Activated CD4-positive, CD25-positive, alpha-beta regulatory T cell treated with anti-CD3 and anti-CD28 coated beads, Interleukin-2, amount 50 U/mL, for 72 hours (primary cell): ENCODE measurements at places on chromosomes 13 and 19.

- no peak for DNase-seq
These were observed 12.1 kb downstream of the NFILZ start for GRCh38 chr19:8642561-8642960.

DNA sequence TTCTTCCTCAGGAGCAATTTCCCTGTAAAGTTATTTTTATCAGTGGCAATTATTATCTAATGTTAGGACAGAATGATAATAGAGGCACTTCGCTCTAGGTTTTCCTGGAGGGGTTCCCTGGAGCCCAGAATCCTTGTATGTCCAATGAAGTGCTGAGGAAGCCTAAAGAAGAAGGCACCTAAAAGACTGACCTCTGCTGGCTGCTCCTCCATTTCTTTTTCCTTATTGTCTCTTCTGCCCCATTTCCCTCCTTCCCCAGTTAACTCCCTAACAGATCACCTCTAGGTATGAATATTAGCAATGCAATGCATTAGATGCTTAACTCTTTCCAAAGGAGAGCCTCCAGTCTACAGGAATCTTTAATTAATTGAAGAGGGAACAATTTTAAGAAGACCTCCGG is 985.4 kb downstream of the DIAPH3 start:
- DNase-seq: no peak

GRCh38 chr13:109781384-109782065 is 4.9 kb downstream of the IRS2 start:
- DNase-seq: no peak

GRCh38 chr19:54451331-54451871 is 2.4 kb downstream of the LENG8 start:
- no peak for DNase-seq

- DNase-seq: peak; percentile 39
These were observed 1.7 kb downstream of the KLK4 start for GRCh38 chr19:50909240-50910070.

DNA sequence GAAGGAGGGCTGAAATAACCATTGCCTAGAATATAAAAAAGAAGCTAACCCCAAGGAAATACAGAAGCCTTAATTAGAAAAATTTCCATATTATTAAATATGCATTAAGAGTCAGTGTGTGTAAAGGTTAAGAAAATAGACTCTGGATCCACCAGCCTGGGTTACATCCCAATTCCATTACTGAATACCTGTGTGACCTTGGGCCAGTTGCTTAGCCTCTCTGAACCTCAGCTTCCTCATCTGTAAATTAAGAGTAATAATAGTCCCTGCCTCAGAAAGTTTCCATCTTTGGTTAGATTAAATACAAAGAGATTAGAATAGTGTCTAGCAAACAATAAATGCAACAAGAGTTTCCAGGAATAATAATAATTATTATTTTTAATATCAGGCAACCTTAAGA is 54.5 kb downstream of the ATP7B start:
- no peak for DNase-seq

- DNase-seq: no peak
These were observed 4.9 kb downstream of the ETFB start for GRCh38 chr19:51361239-51361638.

DNA sequence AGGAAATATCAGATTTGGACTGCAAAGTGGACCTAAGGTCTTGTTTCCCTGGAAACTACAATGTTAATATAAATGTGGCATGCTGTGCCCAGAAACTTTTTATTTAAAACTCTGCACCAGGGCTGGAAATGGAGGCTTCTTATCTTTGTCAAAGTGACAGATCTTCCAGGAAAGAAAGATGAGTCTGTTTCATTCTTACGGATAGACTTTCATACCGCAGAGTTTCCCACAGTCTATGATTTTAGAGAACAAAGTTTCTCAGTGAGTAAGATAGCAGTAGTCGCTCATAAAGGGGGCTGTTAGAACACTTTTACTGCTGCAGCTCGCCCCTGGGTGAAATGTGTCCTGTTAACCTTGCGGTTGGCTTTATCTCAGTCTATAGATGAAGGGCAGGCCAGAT is 6.7 kb downstream of the CLEC11A start:
- no peak for DNase-seq

DNA sequence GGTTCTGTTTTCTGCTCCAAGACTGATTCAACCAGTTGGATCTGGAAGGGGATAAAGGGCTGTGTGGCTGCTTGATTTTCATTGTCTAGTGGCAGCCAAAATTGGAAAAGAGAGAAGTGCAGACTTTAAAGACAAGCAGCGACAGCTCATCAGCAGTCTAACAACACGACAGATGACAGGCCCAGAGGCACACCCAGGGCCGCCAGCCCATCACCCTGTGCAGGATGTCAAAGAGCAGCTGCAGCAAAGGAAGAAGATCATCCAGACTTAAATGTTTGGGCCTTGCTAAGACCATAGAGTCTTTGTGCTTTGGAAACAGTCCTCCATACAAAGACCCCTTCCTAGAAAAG is 421.0 kb upstream of the KLF12 start:
- DNase-seq: no peak

GRCh38 chr19:55591555-55591954 is 7.8 kb downstream of the FIZ1 start:
- no peak for DNase-seq

GRCh38 chr19:18832306-18833140 is 764 bp downstream of the UPF1 start:
- DNase-seq: no peak

GRCh38 chr13:33369073-33369472 is 83.5 kb upstream of the STARD13 start:
- no peak for DNase-seq

- no peak for DNase-seq
These were observed 126.1 kb downstream of the KDM4B start for GRCh38 chr19:5094768-5095567.

- no peak for DNase-seq
These were observed 40.5 kb downstream of the DZIP1 start for GRCh38 chr13:95603887-95604555.

DNA sequence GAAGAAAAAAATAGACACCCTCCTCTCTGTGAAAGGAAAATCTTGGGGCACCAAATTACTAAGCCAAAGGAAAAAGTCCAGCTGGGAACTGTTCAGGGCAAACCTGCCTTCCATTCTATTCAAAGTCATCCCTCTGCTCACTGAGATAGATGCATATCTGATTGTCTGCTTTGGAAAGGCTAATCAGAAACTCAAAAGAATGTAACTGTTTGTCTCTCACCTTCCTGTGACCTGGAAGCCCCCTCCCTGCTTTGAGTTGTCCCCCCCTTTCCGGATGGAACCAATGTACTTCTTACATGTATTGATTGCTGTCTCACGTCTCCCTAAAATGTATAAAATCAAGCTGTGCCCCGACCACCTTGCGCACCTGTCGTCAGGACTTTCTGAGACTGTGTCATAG is 216.0 kb upstream of the SOX1 start:
- no peak for DNase-seq

DNA sequence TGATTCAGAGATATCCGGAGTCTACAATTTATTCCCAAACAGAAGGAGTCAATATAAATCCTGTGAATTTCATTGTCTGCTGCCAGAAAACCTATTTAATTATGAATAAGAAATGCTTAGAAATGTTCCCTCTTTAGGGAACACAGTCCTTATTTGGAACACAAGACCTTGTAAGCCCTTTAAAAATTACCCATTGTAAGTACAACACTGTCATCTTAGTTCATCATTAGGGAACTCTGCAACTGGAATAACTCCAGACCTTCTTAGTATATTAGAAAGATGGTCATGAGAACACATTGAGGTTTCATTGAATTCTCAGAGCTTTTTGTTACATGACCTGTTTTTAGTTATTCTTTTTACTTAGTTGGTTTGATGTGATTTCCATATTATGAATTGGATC is 548.5 kb upstream of the KLF12 start:
- DNase-seq: no peak

GRCh38 chr19:52094526-52095130 is 937 bp downstream of the ZNF841 start:
- DNase-seq: no peak

DNA sequence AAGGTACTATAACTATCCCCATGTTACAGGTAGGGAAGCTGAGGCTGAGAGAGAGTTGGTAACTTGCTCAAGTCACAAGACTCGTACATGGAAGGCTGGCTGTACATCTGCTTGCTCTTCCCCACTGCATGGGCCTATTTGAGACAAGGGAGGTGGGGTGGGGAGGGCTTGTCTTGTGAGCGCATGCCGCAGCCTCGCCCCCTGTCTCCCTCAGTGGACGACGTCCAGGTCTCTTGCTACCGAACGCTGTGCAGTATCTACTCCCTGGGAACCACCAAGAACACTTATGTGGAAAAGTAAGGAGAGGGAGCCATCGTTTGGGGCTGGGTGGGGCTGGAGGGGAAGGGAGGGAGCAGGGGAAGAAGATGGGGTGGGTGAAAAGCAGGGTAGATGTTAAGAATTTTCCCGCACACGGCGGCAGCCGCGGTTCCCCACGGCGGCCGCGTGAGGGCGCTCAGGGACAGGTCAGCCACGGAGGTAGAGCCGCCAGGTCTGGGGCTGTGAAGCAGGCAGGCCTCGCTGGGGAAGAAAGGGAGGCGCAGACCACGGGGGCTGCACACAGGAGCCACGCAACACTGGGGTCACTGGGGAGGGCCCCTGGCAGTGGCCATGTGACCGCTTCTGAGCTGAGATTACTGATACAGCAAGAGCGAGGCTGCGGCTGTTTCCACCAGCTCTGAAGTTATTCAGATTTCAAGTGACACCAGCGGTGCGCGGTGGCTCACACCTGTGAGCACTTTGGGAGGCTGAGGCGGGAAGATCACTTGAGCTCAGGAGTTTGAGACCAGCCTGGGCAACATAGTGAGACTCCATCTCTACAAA is 81.5 kb downstream of the RYR1 start:
- DNase-seq: peak; percentile 86

DNA sequence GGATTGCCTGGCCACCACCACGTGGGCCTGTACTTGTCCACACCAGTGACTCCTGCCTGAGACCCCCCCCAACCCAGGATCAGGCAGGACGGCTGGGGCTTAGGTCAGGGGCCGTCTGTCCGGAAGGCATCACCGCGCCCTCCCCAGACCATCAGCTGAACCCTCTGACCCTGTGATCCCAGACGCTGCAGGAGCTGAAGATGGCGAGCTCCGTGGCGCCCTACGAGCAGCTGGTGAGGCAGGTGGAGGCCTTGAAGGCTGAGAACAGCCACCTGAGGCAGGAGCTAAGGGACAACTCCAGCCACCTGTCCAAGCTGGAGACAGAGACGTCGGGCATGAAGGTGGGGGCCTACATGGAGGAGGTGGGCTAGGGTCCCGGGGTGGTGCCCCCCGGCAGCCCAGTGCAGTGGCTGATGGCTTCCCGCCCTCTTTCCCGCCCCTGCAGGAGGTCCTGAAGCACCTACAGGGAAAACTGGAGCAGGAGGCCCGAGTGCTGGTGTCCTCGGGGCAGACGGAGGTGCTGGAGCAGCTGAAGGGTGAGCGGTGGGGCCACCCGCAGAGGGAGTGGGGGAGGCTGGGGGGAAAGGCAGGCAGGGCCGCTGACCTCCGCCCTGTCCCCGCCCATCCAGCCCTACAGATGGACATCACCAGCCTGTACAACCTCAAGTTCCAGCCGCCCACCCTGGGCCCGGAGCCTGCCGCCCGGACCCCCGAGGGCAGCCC is 3.0 kb downstream of the APC2 start:
- no peak for DNase-seq

- DNase-seq: no peak
These were observed 61.1 kb upstream of the FAM216B start for GRCh38 chr13:42720113-42720857.

- DNase-seq: no peak
These were observed 3.5 kb downstream of the MAP4K1 start for GRCh38 chr19:38614289-38614688.

DNA sequence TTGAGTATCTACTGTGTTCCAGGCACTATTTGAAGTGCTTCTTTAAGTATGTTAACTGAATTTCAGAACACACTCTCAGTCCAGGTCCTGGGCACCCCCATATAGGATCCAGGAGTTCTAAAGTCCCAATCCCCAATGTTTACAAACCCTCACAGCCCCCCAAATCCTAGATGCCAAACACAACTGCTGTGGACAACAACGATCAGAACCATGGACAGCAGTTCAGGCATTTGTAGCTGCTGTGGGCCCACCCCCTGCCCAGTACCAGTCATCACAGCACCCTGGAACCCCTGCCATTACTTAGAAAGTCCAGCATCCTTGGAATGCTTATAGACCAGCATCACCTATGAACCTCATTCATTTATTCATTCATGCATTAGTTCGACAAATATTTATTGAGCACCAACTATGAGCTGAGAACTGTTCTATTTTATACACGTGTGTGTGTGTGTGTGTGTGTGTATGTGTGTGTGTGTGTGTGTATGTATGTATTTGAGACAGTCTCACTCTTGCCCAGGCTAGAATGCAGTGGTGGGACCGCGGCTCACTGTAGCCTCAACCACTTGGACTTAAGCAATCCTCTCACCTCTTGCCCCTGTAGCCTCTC is 19.3 kb upstream of the SDHAF1 start:
- no peak for DNase-seq

DNA sequence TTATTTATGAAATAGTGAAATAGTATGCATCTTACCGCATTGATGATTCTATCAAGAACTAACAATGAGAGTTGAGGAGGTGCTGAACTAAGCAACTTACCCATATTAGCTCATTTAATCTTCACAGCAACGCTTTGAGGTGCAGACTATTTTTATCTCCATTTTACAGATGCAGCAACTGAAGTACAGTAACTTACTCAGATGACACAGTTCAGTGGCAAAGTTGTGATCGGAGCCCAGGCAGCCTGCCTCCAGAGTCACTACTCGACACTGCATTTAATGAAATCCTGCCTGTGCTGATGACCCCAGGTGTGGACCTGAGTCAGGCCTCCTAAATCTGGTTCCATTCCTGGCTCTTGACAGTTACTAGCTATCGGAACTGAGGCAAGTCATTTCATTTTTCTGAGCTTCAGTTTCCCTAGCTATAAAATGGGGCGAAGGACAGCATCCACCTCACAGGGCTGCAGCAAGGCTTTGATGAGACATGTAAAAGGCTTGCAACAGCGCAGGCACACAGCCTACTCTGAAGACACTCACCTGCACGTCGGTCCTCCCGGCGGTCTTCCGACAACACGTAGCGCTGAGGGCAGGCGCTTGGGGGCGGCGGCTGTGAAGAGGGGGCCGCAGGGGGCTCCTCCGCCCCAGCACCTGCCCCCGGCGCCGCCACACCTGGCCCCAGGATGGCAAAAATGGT is 1.5 kb downstream of the MYPOP start:
- DNase-seq: no peak

GRCh38 chr13:42575938-42576337 is 2.0 kb downstream of the TNFSF11 start:
- DNase-seq: no peak

DNA sequence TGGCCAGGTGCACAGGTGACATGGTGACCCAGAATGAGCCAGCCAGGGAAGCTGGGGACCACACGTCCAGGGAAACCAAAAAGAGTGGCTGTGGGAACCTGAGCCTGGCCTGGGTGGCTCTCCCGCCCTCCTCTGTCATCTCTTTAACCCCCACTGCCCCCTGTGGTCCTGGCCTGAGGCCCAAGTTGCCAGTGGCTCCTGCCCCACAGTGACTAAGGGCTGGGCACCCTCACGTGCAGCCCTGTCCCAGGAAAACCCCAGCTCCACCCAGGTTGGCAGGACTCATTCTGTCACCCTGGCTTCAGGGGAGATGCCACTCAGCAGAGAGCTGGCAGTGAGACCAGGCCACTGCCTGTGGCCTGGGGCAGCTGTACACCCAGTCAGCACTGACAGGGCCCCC is 30.6 kb upstream of the ISYNA1 start:
- no peak for DNase-seq
